BE2C (cell line): ENCODE measurements at places on chromosomes 4 and X.
A peak's percentile ranks its signal among the peaks of the same experiment; 100 is the strongest.

DNA sequence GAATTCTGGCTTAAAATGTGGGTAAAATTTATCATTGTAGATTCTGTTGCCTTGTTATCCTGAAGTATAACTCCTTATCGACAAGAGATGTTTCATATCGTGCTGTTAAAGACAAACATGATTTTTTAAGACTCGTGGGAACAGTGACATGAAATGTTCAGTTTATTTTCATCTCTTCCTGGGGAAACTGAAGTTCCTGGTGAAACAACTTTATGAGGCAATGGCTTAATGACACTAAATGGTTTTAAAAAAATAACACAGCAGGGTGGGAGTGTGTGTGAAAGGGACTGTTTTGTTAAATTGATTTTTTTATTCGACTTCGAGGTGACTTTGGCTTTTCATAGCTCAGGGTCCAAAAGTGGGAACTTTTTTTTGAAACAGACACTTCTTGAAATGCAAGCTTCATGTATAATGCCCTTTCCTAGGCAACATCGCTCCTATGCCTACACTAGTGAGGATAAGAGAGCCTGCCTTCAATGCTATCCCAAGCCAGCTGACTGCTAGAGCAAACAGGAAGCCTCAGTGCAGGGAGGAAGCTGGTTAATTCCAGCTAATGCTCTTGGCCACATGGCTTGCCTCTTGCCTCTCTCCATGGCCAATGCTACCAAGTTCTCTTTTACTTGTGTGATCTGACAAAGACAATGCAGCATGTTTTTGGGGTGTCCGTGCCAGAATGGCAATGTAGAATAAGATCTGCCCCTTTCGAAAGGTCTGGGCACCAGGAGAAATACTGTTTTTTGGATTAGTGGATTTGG lies 80.9 kb upstream of the PLAC1 start:
- DNase-seq: no peak

GRCh38 chrX:95318882-95319281 lies 1365.8 kb upstream of the DIAPH2 start:
- no peak for DNase-seq

GRCh38 chr4:53658029-53658428 lies 66.7 kb upstream of the LNX1 start:
- no peak for DNase-seq

- DNase-seq: peak; percentile 77
Observed at GRCh38 chr4:37802068-37802666, 24.3 kb upstream of the PGM2 start.

GRCh38 chr4:89447543-89447942 lies 139.9 kb upstream of the GPRIN3 start:
- no peak for DNase-seq

DNA sequence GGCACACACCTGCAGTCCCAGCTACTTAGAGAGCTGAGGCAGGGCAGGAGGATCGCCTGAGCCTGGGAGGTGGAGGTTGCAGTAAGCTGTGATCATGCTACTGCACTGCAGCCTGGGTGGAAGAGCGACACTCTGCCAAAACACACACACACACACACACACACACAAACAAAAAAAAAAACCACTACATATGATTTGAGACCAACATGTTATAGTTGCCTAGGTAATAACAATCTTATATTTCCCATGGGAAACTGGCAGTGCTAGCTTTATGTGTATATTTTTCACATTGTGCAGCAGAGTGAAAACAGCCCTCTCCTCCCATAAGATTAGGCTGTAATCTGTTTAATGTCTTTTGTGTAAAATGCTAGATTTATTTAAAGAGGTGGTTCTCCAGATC lies 3.1 kb upstream of the FAM241A start:
- DNase-seq: no peak

- DNase-seq: no peak
Observed at GRCh38 chr4:39730072-39730471, 32.1 kb downstream of the UBE2K start.

- no peak for DNase-seq
Observed at GRCh38 chr4:79979785-79980437, 93.1 kb downstream of the ANTXR2 start.

DNA sequence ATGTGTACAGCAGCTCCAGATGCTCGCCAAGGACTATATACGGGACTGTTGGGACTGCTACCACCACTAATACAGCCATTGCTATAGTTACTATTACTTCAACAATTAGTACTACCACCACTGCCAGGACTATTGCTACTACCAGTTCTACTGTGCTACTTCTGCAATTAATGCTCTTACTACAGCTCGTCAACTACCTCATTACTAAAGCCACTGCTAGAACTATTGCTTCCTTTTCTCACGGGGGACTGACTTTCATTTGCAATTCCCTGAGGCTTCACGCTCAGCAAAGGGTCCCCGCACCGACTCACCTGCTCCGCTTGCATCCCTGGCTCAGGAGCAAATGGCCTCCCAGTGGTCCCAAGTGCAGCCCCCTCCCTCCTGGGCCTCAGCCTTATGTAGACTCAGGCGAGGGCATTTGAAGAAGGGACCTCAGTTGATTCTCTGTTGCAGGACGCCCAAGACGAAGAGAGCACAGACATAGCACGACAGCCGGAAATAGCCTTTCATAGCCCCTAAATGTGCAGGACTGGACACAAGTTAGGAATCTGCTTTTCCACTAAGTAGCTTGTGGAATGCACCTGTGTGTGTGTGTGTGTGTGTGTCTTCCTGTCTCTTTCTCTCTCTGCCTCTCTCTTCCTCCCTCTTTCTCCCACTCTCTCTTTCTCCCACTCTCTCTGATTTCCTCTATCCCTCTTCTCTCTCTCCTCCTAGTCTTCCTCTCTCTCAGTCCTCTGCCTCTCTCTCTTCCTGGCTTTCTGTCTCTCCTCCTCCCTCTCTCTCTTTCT lies 294.8 kb downstream of the ASMT start:
- no peak for DNase-seq

GRCh38 chr4:189823591-189823990 lies 117.1 kb upstream of the FRG1 start:
- no peak for DNase-seq

GRCh38 chr4:40066651-40067050 lies 10.0 kb downstream of the N4BP2 start:
- no peak for DNase-seq

DNA sequence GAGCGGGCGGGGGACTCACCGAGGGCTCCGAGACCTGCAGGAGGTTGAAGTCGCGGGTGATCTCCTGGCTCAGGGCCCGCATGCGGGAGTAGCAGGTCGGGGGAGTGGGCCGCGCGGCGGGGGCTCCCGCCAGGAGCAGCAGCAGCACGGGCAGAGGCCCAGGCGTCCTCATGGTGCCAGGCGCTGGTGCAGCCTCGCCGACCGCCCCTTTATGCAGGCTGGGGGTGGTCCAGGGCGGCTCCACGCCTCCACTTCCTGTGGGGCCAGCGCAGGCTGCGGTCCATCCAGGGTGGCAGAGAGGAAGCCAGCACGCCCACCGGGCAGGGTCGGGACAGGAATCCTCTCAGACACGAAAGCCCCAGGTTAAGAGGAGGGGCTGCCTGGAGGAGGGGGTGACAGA lies at the start of gene CYTL1:
CYTL1 (minus strand) TSS at position 185 of the 400 bp plus-strand sequence; CDS start at position 172, 13 bp downstream.
- DNase-seq: peak; percentile 35

- DNase-seq: no peak
Observed at GRCh38 chrX:20267607-20267930, 860 bp upstream of the RPS6KA3 start.

DNA sequence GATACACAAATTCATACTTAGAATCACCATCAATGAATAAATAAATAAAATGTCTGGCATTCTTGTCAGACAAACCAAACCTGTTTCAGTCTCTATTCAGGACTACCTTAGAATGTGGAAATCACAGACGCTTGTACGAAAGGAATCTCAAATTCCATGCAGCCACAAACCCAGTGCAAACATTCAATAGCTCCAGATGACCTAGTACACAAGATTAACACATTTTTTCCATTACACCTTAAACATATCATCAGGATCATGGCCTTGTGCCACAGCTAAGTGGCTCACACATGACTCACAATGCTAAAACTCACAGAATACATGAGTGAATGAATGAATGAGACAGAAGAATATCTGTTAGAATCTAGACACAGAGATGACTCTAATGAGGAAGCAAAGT lies 134.2 kb downstream of the PWWP3B start:
- no peak for DNase-seq

GRCh38 chrX:153662266-153662665 lies 11.3 kb downstream of the PNCK start:
- peak; percentile 68 for DNase-seq

GRCh38 chrX:22533898-22534297 lies 261.2 kb downstream of the CBLL2 start:
- no peak for DNase-seq

GRCh38 chrX:155632431-155633100 lies 19.8 kb upstream of the TMLHE start:
- no peak for DNase-seq

DNA sequence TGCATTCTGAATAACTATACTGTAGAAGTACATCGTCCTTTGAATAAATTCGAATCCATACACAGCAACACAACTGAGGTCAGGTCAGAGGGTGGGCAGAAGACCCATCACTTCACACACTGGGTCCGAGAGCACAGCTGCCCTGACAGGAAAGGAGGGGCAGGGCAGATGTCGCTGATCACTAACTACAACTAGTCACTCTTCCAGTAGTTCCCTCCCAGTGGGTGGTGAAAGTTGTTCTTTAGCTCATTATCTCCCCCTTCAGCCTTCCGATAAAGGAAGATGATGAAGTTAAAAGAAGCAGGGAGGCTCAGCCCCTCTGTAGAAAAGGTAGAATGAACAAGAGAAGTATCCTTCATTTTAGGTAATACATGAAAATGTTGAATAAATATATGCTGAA lies 278.9 kb downstream of the INPP4B start:
- no peak for DNase-seq

- DNase-seq: no peak
Observed at GRCh38 chrX:10017872-10018271, 50.7 kb downstream of the CLDN34 start.

- no peak for DNase-seq
Observed at GRCh38 chrX:332916-333610, 14.5 kb upstream of the GTPBP6 start.

GRCh38 chr4:98739751-98740150 lies 81.3 kb upstream of the TSPAN5 start:
- no peak for DNase-seq

DNA sequence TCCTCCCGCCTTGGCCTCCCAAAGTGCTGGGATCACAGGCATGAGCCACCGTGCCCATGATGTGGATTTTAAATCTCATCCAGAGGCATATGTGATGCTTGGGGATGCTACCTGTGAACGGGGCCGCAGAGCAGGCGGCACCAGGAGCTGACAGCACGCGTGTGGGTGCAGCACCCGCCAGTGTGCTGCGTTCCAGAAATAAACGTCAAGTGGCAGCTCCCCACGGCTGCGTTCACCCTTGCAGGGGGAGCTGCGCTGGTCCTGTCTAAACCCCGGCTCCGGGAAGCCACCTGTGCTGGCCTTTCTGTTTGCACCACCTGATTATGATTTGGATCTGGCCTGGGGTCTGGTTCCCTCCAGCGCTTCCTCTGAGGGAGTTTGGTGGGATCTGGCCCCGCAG lies 77.8 kb downstream of the SORCS2 start:
- DNase-seq: no peak

- no peak for DNase-seq
Observed at GRCh38 chr4:149344436-149344835, 471.2 kb downstream of the IQCM start.

DNA sequence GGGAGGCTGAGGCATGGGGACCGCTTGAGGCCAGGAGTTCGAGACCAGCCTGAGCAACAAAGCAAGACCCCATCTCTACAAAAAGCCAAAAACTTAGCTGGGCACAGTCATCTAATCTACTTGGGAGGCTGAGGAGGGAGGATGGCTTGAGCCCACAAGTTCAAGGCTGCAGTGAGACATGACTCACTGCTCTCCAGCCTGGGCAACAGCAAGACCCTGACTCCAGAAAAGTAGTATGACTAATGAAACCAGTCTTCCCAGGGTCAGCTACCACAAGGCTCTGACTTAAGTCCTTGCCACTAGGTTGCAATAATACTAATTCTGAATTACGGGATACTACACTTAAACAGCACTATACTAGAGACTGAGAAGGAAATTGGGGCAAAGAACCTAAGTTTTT lies 33.1 kb downstream of the ERVMER34-1 start:
- no peak for DNase-seq

DNA sequence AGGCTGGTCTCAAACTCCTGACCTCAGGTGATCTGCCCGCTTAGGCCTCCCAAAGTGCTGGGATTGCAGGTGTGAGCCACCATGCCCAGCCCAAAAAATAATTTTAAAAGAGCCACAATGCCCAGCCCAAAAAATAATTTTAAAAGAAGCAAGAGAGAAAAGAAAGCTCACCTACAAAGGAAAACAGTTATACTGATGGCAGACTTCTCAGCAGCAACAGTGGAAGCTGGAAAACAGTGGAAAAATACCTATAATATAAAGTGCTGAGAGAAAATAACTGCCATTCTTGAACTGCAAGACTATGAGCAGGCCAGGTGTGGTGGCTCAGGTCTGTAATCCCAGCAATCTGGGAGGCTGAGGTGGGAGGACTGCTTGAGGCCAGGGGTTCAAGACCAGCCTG lies 13.3 kb upstream of the HMGB2 start:
- no peak for DNase-seq

DNA sequence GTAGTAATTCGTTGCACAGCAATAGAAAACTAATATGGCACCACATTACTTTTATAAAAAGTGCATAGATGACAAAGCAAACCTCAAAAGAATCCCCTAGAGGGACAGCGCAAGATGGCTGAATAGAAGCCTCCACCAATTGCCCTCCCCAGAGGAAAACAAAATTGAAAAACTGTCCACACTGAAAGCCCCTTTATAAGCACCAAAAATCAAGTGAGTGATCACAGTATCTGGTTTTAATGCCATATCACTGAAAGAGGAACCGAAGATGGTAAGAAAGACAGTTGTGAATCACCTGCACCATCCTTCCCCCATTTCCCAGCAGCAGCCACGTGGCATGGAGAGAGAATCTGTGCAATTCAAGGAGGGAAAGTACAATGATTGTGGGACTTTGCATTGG lies 522.2 kb downstream of the GLUD2 start:
- no peak for DNase-seq

- DNase-seq: no peak
Observed at GRCh38 chr4:119313237-119313636, 8.7 kb downstream of the FABP2 start.

DNA sequence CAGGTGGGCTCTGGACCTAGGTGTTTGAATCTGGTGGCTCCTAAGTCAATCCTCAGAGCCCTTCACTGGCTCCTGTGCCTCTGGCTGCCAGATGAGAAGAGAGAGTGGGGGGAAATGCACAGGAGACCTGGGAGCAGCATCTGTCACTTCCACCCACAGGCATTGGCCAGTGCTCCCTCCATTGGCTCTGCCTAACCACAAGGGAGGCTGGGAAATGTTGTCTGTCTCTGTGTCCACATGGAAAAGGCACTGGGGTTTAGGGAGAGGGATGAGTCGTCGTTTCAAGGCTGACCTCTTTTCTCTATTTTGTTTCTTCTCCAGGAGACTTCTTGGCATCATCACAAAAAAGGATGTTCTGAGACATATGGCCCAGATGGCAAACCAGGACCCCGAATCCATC lies 76.4 kb downstream of the CLCN4 start:
- peak; percentile 30 for DNase-seq

DNA sequence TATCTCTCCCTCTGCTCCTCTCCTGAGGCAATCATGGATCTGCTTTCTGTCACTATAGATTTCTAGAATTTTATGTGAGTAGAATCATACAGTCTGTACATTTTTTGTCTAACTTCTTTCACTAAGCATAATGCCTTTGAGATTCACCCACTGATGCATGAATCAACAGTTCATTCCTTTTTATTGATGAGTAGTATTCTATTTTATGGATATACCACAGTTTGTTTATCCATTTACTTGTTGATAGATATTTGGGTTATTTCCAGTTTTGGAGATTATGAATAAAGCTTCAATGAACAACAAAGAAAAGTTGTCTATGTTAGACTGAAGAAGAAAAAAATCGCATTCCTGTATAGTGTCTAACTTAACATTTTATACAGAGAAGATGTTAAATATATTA lies 30.5 kb downstream of the PHKA1 start:
- no peak for DNase-seq
